ENCODE measurements at places on chromosomes 11 and 22.

GRCh38 chr11:102118937-102119336, 8.7 kb downstream of the YAP1 start:
- DNase-seq: no peak

- no peak for DNase-seq
Measured at GRCh38 chr22:25880524-25880923, 138.5 kb downstream of the MYO18B start.

DNA sequence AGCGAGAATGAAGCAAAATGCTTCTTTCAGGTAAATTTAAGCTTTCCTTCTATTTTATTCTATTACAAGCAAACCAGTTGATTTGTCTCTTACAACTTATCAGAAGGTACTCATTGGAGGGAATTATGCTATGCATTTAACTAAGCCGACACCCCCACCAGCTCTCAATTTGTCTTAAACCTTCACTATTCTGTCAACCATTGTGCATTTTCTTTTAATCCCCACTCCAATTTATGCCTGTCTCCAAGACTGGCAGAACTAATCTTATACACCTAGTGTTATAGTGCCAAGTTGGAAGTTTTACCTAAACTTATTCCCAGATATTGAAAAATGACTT, 12.5 kb downstream of the TAF1D start:
- DNase-seq: no peak

GRCh38 chr11:122650619-122651018, 4.9 kb upstream of the UBASH3B start:
- no peak for DNase-seq

GRCh38 chr11:96033095-96033494, 109.2 kb upstream of the MTMR2 start:
- DNase-seq: no peak

DNA sequence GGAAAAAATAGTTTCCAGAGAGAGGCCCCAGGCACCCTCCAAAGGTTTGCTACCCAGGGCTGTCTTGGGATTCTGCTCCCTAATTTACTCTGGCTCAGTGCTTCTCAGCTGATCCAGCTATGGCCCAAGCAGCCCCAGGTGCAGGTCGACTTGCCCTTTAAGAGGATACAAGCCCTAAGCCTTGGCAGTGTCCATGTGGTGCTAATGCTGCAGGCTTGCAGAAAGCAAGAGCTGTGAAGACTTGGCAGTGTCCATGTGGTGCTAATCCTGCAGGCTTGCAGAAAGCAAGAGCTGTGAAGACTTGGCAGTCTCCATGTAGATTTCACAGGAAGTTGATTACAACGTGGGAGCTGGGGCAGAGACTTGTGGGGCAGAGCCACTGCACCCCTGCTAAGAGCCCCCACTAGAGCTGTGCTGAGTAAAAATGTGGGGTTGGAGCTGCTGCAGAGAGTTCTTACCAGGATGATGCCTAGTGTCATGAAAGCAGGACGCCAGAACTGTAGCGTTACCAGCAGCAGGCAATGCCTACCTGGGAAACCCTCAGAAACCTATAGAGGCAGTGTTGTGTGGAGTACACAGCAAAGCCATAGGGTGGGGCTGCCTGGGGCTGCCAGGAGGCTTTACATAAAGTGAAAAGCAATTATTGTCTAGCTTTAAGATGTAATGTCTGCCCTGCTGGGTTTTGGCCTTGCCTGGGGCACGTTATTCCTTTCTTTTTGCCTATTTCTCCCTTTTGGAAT, 16.1 kb upstream of the OR52K1 start:
- DNase-seq: no peak

- no peak for DNase-seq
Measured at GRCh38 chr11:106397787-106398501, 320.5 kb downstream of the AASDHPPT start.

GRCh38 chr11:47905358-47906059, 57.4 kb upstream of the NUP160 start:
- no peak for DNase-seq

- no peak for DNase-seq
Measured at GRCh38 chr22:38564669-38565068, 5.3 kb downstream of the DMC1 start.

GRCh38 chr11:13899603-13900002, 62.9 kb upstream of the SPON1 start:
- DNase-seq: no peak

DNA sequence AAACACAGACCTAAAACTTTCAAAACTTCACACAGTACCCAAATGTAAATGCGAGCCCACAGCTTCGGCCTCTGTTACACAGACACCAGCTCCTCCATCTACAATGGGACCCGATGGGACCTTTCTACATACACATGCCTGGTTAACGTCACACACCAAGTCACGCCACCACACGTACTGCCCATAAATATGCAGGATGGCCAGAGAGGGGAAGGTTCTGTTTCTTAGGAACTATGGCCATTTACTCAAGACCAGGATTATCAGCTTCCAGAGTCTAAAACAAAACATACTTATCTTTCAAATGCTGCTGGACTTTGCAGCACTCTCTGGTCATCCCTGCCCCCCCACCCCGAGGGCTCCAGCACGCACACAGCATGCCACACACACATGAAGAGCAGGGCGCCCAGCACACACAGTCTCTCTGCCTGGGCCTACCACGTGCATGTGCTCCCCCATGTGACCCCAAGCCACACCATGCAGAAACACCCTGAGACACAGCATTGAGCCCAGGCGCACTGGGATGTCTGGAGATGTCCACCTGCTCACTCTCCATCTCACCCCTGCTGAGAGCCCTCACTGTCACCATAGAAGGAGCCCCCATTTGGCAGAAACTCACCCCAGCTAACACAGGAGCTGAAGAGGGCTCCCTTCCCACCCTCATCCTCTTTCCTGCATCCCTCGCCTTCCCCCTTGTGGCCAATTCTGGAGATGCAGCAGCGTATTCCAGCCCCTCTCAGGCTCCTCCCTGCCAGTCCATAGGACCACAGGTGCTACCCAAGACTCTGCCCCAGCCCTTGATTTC, 61.8 kb downstream of the SLC22A12 start:
- peak; percentile 73 for DNase-seq

GRCh38 chr11:114167771-114168448, 108.4 kb downstream of the ZBTB16 start:
- DNase-seq: no peak

- DNase-seq: peak; percentile 37
Measured at GRCh38 chr11:114060392-114061047, 1.0 kb downstream of the ZBTB16 start.

DNA sequence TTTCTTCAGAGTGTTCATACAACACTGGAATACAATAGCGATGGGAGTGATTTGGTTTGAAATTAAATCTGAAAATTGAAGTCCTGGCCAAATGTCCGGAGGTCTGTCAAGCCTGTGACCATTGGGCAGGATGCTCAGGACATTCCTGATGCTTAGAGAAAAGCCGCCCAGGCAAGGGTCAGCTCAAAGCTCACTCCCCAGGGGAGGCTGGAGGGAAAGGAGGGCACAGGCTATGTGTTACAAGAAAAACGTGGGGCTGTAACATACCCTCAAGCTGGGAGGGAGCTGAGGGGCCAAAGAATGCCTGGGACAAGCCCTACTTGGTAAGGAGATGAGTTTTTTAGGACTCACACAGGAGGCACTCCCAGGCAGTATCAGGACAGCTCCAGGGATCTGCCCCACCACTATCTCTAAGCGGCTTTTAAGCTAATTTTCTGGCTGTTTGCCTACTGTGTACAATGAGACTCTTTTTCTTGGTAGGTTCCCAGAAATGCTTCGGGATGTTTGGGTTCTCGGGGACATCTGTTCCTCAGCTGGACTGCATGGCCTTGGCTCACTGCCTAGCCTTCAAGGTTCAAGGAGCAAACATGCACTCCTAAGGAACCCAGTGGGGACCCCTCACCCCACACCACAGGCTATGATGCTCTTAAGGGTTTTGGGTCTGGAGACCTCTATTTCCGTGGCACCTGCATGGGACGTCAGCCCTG, 500.1 kb downstream of the BRD1 start:
- DNase-seq: no peak

DNA sequence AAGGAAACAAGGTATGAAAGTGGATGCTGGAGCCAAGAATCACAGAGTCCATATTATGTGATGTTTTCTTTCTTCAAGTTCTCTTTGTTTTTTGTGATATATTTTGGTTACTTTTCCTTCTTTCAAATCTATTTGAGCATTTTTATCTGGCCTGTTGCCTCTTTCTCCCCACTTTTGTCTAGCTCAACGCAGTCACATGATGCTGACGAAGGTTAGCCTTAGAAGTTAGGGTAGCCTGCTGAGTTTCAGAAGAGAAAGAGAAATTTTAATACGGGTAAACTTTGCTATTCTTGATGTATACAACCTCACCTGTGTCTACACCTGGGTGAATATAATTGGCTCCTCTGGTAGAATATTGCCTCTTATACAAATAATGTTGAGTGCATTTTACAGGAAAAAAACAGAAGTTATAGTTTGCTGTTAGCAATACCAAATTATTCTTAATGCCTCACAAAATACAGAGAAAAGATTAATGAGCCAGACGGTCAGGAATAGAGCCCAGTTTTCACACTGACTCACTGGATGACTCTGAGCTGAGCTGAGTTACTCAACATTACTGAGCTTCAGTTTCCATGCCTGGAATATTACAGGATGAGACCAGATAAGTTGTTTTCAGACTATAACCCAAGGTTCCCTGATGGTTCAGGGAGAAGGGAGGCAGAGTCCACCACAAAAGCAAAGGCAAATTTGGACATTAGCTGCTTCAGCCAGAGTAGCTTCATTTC, 161.6 kb upstream of the BDNF start:
- no peak for DNase-seq

GRCh38 chr22:35915477-35916013, 113.1 kb downstream of the RBFOX2 start:
- DNase-seq: no peak

GRCh38 chr11:37689951-37690350, 1091.9 kb upstream of the RAG2 start:
- no peak for DNase-seq

- DNase-seq: no peak
Measured at GRCh38 chr22:36224245-36224644, 15.1 kb downstream of the APOL2 start.

DNA sequence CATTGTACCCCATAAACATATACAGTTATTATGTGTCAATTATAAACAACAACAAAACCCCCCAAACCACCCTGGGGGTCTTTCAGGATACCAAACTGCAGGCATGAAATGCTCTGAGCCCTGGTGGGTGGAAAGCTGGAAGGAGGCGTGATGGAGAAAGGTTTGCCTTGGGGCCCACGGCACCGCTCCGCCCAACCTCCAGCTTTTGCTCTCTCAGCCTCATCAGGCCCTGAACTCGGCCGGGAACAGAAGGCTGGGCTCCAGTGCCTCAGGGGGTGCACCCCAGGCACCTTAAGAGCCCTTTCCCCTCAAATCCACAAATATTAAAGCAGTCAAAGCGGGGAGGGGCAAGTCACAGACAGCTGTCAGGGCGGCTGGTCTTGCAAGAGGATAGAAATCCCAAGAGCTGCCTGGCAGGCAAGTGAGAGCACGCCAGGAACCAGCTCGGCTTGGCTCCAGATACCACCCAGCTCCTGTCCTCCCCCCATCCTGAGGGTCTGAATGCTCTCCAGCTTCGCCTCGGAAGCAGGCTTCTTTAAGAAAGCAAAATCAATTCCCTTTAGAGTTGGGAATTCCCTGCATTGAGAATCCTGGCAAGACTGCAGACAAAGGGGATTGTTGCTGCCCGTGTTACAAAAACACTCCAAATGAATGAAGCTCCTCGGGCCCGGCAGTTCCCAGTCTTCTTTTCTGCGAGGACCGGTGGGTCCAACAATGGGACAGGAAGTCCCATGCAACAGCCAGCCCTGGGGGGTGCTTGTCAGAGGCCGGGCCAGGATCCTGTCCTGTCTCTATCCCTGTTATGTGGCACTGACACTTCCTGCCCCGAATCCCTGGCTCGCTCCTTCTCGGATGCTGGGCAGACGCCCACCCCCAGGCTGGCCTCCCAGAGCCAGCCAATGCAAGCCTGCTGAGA, 80.8 kb downstream of the NAT10 start:
- no peak for DNase-seq

DNA sequence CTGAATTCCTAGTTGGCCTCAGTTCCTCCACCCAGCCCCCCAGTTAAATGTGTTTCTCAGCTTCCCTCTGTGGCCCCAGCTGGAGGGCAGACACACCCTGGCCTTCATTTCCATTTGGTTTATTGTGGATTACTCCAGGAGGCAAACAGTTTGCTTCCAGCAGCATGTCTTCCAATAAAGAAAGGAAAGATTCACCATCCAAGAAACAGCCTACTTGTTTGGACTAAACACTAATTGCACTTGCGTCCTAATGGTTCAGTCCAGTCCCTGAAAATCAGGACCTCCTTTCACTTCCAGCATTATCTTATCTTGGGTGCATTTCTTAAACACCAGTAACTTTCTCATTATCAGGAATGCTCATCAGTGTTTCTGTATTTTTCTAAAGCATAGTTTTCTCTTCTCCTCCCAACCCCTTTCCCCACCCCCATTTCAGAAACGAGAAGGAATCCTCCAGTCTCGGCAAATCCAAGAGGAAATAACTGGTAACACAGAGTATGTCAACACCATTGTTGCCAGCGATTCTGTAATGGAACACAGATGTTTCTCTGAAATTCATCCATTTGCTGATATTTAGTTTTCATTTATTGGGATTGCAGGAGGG, 130.9 kb downstream of the PARVA start:
- no peak for DNase-seq

GRCh38 chr11:86486261-86487030, 111.8 kb downstream of the CCDC81 start:
- DNase-seq: no peak

DNA sequence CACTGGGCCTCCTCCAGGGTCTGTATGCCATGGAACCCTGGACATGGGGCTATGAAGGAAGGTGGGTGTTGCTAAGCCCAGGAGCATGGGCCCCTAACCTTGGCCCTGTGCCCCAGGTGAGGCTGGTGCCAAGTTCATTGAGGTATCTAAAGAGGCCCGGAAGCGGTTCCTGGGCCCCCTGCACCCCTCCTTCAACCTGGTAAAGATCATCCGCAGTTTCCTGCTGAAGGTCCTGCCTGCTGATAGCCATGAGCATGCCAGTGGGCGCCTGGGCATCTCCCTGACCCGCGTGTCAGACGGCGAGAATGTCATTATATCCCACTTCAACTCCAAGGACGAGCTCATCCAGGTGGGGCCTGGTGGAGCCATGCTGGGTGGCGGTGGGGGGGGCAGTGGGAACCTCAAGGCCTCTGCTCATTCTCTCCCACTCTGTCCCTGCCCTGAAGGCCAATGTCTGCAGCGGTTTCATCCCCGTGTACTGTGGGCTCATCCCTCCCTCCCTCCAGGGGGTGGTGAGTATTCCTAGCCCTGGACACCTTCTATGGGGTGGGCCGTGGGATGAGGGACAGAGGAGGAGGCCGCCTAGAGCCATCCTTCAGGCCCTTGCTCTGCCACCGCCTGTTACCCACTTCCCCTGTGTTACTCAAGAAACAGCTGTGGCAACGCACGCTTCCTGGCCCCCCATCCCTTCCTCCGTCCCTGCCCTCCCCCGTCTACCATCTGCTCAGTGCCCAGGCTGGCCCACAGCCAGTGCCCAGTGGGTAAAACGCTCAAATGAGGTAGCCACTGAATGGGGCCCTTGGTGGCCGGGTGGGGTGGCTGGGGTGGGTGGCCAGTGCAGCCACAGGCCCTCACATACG, 3.0 kb downstream of the PNPLA2 start:
- no peak for DNase-seq

- DNase-seq: no peak
Measured at GRCh38 chr11:120055646-120056045, 82.3 kb downstream of the TRIM29 start.

GRCh38 chr22:20240447-20240764, 27.7 kb downstream of the RTN4R start:
- DNase-seq: no peak

- no peak for DNase-seq
Measured at GRCh38 chr22:33248948-33249347, 190.8 kb upstream of the SYN3 start.

- peak; percentile 91 for DNase-seq
Measured at GRCh38 chr22:36506637-36507517, at the start of gene FOXRED2. Gene FOXRED2, minus strand, starts transcription at chr22:36507040. Its CDS starts 618 bp downstream, at chr22:36506422.

All from activated naive CD4-positive, alpha-beta T cell treated with anti-CD3 and anti-CD28 coated beads, Interleukin-2, amount 50 U/mL, for 16 hours (primary cell).